Right renal cortex interstitium (tissue), 3 donors: ENCODE measurements at places on chromosomes 1 and 21.

- DNase-seq, result no peak
Measured at GRCh38 chr1:43058545-43059360, 100.1 kb upstream of the SLC2A1 start.

GRCh38 chr21:42455196-42455595 lies 40.8 kb downstream of the RSPH1 start:
- DNase-seq, result no peak

DNA sequence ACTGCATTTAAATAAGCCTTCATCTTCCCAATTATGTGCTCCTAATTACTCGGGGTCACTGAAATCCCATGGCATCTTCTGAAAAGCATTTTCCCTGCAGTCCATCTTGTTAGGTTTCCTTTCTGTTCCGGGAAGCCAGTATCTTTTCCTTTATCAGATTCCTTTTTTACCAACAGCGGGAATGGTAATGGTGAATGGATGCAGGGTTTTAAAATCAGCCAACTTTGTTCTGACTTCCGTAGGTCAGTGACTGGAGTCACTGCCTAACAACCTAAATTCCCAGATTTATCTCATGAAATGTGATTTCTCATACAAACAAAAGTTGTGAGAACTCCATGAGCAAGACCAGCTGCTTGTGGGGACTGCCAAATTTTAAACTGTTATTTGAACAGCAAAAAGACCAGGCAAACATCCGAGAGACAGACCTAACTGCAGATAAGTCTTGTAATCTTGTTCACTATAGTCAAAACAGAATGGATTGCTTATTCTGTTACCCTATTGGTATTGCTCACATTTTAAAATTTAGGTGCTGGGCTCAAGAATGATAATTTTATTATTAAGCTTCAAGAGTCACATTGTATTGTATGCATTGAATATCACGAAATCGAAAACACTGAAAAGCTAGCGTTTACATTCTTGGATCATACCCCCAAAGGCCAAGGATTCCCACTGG lies 1.2 kb upstream of the RWDD3 start:
- no peak for DNase-seq

- no peak for DNase-seq
Measured at GRCh38 chr21:35236090-35236489, 187.0 kb upstream of the RUNX1 start.

- no peak for DNase-seq
Measured at GRCh38 chr1:145740269-145740668, 21.0 kb downstream of the CD160 start.

- DNase-seq, result no peak
Measured at GRCh38 chr1:30522031-30523004, 201.1 kb downstream of the MATN1 start.

DNA sequence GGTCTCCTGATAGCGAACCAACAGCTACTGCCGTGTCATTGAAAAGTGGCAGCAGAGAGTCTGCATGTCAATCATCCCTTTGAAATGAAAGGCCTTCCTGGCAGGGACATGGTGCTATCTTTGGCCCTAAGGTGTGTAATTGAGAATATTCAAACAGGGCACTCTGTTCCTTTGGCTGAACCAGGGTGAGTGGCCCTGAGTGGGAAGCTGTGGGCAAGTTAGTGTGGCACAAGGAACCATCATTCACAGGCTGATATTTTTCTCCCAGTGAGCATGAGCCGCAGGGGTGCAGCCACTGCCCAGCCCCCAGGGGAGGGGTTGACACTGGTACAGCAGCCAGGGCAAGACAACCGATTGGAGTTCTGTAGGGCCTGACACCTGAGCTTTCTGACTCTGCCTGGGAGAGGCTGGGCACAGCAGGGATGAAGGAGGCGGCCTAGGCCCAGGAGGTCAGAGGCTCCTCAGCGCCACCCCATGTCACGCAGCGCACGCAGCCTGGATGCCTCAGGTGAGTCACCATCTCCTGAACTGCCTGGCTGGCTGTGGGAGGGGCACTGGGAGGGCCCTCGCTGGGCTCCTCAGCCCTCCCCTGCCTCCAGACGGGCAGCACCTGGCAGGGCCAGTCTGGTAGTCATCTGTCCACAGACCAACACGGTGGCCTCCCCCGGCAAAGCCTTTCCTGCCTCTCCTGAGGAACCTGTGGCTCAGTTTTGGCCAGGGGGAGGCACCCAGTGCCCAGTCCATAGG lies 13.2 kb downstream of the QSOX1 start:
- DNase-seq, result no peak

DNA sequence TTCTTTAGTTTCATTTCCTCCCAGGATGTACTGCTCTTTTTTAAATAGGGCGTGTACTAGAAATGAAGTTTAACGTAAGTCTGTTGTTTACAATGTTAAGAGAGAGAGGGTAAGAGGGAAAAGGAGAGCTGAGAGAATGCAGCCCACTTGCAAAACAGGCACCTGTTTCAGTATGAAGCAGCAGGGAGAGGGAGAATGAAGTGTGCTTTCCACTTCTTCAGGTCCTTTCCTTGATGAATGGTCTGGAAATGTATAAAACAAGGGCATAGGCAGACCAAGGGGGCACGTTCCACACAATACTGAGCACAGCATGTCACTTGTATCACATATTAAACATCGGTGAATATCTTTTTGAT lies 2.0 kb downstream of the KCNA3 start:
- DNase-seq, result no peak

GRCh38 chr1:47875831-47876586 lies 121.2 kb downstream of the TRABD2B start:
- DNase-seq, result no peak

- DNase-seq, result no peak
Measured at GRCh38 chr1:18886003-18886335, 16.4 kb downstream of the ALDH4A1 start.

GRCh38 chr21:31331231-31331630 lies 12.8 kb downstream of the TIAM1 start:
- no peak for DNase-seq

DNA sequence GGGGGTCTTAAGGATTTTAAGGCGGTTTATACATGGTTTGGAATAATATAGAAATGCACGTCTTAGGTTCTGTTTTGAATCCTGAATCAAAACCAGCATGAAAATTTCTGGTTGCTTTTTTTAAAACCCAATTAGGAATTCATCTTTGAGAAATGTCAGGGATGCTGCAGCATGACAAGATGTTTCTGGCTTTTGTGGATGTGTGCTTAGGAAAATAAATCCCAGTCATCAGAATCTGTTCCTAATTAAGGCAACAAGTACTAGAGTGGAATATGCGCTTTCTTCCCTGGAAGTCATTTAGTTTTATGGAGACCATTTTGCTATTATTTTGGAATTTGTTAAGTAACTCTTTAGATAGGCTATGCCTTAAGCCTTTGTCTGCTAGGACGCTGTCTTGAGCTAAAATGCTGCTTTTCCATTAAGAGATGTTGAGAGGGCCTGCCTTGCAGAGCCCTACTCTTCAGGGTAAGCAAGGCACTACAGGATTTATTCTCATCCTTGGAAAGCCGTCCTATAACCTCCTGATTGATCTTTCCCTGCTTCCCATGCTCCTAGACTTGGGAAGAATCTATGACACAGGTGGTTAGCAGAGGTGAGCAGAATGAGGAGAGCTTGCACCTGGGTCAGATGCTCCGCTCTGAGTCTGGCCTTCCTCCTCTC lies 332.8 kb downstream of the DISC1 start:
- DNase-seq, result no peak

DNA sequence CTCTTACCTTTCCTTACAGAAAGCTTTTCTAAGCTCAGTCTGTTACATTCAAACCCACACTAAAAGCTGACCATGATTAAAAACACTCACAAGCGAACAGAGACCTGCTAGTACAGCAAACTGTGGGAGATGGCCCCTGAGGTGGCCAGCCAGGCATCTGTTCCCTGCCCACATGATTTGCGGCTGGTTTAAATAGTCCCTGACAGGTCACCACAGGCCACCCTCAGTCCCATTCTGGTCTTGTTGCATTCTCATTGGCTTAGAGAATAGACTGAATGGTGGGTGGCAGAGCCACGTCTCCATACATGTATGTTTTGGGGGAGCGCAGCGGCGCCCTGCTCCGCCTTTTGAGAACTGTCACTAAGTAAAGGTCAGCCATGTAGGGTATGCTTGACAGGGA lies 2.3 kb upstream of the ACTA1 start:
- DNase-seq, result no peak

DNA sequence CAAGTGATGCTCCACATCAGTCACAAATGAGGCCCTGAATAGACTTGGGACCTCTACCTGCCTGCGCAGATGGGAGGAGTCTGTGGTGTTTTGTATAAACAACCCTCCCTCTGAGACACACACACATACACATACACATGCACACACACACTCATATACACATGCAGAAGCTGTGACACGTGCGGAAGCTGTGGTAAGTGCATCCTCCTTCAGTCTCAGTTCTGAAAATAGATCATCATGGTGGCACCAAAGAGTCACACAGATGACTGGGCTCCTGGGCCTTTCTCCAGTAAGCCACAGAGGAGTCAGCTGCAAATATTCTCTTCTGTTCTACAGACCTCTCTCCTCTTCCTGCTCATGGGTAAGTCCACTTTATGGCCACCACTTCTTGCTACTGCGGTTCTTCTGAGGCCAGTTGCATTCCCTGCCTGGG lies at the start of gene LY9:
Gene LY9, plus strand, starts transcription at position 224 of the 433 bp plus-strand sequence. Its CDS starts 14 bp downstream, at position 238.
- no peak for DNase-seq

DNA sequence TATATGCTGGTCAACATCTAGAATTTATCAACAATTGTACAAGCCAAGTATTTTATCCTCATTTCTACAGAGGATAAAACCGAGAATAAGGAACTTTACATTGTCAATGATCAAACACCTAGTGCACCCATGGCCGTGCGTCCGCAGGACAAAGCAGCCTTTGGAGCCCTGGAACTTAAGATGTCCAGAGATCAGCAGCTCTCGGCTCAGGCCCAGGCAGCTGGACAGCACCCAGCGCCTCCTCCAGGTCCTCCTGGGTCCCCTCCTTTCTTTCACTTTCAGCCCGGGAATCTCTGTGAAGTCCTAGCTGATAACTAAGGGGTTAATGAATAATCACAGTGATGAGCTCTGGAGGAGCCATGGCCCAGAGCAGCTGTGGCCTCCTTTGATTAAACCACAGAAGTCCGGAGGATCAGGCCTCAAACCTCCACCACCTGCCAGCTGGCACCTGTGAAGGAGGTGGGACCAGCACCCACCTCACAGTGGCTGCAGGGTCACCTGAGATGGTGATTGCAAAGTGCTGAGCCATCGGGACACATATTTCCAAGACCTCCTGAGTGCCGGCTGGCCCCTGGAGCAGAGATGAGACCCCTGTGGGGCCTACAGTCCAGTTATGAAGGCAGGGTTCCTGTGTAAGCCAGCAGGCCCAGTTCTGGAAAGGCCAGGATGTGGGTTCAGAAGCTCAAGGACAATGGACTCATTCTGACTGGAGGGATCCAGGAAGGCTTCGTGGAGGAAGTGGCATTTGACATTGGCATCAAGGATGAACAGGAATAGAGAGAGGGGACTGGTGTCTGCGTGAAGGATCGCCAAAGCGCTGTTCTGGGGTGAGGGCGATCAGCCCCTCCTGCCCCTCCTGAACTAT lies 11.6 kb upstream of the SAMD11 start:
- DNase-seq, result no peak

GRCh38 chr21:36788120-36788638 lies 89.3 kb downstream of the SIM2 start:
- no peak for DNase-seq

DNA sequence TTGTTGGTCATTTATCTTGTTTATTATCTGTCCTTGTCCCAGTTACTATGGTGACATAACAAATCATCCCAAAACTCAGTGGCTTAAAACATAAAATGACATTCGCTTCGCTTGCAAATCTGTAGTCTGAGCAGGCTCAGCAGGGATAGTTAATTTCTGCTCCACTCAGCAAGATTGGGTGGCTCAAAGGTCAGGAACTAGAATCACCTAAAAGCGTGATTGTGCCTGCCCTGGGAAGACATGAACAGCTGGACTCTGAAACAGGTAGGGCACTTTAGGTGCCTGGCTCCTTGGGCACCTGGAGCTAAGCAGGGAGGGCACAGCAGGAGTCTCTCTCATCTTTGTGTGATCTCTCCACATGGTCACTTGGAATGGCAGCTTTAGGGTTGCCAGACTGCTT lies 14.7 kb upstream of the TRAF3IP3 start:
- DNase-seq, result no peak

GRCh38 chr1:167532964-167533824 lies 14.9 kb upstream of the CD247 start:
- DNase-seq, result no peak

DNA sequence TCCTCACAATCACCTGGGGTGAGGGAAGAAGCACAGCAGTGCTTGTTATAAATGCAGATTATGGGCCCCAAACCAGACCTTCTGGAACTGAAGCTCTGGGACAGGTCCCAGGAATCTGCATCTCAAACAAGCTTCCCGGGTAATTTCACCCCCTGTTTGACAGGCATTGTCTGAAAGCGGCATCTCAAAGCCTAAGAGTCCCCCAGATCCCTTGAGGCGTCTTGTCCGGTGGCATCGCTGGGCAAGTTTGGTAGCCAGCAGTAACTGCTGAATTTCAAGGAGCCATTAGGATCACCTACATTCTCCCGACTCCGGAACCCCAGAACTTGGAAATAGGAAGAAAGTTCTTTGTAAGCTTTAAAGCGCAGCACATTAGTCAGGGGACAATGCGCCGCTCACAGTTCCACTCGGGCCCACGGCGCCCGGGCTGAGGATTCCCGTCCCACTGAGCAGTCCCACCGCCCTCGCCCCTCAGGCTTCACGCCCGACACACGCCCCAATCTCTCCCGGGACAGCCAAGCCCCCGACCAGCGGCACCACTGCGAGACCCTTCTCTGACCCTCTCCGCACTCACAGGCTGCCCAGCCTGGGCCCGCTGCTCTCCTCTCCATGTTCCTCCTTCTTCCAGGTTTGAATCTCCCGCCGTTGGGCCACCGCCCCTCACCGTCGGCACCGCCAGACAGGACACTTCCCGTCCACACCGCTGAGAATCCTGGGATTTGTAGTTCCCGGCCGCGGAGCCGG lies at the start of gene IQGAP3:
Gene IQGAP3, minus strand, starts transcription at position 647 of the 744 bp plus-strand sequence. Its CDS starts 36 bp downstream, at position 611.
- no peak for DNase-seq

GRCh38 chr1:200363264-200363933 lies 46.4 kb downstream of the ZNF281 start:
- no peak for DNase-seq

GRCh38 chr21:29379517-29380054 lies 80.9 kb downstream of the BACH1 start:
- DNase-seq, result no peak

DNA sequence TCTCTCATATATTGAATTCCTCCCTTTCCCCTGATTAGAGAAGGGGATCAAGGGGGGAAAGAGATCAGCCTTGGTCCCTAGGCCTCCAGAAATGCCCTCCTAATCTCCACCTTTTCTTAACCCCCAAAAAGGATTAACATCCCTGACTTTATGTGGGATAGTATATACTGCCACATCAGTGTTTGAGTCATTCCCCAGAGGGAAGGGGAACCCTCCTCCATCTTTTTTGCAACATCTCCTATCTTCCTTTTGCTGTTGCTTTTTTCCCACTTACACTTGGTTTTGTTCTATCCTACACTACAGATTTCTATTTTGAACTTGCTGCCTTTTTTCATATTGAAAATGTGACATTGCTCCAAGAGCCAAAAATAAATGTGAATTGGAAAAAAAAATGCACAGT lies 65.4 kb upstream of the PODN start:
- DNase-seq, result no peak

DNA sequence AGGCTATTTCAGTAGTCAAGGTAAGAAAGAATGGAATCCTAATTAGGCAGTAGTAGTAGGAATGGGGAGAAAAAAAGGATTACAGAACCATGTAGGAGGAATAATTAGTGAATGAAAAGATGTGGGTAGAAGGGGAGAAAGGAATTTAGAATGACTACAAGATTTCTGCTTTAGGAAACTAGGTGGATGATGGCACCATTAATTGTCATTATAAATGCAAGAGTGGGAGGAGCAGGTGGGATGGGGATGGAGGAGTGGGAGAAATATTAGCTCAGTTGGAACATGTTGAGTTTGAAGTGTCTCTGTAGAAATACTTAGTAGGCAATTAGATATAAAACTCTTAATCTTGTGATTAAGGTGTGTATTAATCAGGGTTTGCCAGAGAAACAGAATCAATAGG lies 50.0 kb upstream of the C21orf91 start:
- DNase-seq, result no peak
